Activated naive CD8-positive, alpha-beta T cell treated with anti-CD3 and anti-CD28 coated beads, Interleukin-2, amount 50 U/mL, for 24 hours (primary cell): ENCODE measurements at places on chromosomes 11 and 22.

DNA sequence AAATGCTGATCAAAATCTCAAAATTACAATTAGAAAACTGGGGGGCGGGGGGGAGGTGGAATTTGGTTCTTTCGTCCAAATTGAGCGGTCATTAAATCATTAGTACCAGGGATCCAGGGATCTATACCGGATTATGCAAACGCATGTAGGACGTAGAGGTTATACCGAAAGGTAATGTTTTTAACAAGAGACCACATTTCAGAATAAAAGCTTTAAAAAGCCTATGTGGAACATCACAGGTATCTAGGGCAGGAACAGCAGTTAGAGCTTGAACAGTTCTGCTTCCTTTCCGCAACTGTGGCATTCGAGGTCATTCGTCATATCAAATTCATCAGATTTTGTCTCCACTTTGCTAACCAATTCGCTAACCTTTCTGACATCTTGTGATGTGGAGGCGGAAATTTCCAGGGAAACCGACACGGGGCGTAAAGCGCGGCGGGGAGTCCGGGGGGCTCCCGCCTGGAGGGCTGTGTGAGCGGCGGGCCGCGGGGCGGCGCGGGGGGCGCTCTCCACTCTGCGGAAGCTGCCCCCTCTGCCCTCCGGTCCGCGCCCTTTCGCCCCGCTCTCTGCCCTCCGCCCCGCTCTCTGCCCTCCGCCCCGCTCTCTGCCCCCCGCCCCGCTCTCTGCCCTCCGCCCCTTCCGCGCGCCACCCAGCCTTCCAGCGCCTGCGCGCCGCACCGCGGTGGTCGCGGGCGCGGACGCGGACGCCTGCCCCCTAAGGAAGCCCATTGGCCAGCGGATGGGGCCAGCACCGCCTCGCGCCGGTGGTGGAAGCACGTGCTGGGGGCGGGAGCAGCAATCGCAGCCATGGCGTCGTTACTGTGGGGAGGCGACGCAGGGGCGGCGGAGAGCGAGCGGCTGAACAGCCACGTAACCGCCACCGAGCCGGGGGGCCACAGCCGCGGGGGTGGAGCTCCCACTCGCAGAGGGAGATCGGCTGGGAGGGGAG lies at the start of gene DDX25:
Gene DDX25 (plus strand): TSS at position 798 of the 949 bp plus-strand sequence. CDS start 10 bp downstream, at position 808.
- DNase-seq: peak; percentile 39

- no peak for DNase-seq
These were observed 79.0 kb downstream of the AASDHPPT start for GRCh38 chr11:106156290-106156937.

DNA sequence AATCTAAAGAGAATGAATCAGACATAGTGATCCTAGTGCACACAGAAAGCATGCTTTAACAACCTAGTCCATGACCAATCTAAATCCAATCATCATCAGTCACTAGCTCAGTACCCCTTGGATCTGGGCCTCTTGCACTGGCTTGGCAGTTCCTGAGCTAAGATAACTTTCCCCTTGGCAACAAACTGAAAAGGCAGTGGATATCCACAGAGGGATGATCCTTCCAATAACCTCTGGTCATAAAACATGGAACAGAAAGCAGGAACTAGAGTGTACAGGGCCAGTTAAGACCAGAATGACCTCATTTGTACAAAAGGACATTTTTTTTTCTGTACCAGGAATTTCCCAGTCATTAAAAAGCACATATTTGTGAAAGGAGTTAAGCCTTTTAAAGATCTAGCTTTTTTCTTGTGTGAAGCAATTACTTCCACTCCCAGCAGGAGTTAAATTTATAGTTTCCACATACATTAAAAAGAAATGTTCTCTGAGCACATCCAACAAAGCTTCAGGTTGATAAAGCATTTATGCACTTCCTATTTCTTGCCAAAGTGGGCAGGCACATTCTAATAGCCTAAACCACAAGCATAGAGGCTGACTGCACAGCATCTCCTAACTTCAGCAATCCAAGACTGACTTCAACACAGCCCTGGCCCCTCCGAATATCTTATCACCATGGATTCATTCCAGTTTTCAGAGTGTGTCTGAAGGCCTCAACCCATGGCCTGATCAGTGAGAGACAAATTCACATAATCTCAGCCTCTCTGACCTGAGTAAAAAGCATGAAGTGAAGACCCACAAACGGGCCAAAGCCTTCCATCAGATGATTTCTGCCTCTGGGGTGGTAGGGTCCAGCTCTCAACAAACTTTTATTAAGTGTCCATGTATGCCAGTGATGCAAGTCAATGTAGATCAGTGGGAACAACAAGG lies 29.9 kb downstream of the GUCY1A2 start:
- DNase-seq: no peak

GRCh38 chr11:1049911-1050580 lies 13.5 kb upstream of the MUC6 start:
- DNase-seq: no peak

DNA sequence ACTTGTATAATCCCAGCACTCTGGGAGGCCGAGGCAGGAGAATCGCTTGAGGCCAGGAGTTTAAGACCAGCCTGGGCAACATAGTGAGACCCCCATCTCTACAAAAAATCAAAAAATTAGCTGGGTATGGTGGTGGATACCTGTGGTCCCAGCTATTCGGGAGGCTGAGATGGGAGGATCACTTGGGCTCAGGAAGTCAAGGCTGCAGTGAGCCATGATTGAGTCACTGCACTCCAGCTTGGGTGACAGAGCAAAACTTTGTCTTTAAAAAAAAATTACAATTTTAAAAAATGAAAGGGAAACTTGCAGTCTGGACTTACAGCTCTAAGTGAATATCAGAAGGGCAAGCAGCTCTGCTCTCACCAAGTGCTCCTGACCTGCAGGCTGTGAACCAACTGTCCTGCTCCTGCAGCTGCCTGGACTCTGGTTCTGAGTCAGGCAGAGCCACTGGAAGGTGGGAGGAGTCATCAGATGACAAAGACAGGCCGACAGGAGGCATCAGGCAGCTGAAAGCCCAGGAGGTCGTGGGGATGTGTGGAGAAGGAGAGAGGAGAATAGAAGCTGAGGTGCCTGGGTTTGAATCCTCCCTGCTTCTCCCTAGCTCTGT lies 9.6 kb downstream of the SMTNL1 start:
- DNase-seq: no peak

DNA sequence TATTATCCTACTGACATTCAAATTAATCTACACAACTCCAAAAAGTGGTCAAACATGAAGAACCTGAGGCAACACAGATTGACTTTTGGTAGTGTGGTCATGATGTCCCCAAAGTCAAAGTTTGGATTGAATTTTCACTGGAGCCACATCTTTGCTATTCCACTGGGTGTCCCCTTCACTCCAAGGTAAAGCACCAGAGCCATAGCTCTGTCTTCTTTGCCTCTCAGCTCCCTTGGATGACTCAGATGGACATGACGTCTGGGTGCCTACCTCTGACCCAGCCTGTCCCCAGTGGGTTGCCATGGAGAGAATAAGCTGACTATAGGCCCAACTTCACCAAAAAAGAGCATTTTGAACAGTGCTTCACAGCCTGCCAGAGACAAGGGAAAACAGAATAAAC lies 57.4 kb upstream of the ARHGAP42 start:
- no peak for DNase-seq

DNA sequence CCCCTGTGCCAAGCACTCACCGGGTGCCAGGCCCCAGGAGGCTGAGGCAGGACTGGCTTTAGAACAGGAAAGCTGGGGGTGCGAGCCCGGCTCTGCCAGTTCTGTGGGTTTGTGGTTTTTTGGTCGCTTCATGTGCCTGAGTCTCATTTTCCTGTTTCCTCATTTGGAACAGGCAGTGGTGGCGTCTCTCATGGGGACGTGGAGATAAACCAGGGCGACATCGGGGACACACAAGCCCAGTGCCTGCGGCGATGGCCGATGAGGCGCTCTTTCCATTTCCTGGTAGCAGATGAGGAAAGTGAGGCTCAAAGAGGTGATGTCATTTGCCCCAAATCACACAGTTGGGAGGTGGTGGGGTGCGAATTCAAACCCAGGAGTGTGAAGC lies 20.8 kb upstream of the CHKA start:
- DNase-seq: peak; percentile 75

DNA sequence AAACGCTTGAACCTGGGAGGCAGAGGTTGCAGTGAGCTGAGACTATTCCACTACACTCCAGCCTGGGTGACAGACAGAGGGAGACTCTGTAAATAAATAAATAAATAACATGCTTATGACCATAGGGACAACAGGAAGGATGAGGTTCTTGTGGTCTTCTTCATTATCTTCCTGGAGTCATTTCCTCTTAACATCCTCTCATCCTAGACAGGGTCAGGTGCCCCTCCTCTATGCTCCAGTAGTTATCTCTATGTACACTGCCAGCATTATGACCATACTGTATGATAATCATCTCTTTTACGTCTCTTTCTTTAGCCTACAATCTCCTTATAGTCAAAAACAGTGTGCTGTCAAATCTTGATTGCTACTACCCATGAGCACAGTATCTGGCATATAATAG lies 17.7 kb downstream of the RAB30 start:
- DNase-seq: no peak

DNA sequence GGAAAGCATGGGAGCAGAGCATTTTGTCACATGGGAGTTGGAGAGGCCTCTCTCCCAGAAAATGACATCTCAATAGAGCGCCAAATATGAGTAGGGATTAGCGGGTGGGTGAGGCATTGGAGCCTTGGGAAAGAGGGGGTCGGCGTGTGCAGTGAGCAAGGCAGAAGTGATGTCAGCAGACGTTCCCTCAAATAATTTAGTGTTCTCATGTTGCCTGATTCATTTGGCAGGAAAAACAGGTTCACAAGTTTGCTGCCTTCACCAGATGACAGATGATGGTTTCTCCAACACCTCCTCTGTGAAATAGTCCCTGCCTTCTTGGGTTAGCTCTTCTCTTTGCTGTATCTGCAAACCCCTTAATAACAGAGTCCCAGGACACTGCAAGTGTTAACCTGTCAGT lies 118.5 kb upstream of the ARHGAP20 start:
- no peak for DNase-seq

DNA sequence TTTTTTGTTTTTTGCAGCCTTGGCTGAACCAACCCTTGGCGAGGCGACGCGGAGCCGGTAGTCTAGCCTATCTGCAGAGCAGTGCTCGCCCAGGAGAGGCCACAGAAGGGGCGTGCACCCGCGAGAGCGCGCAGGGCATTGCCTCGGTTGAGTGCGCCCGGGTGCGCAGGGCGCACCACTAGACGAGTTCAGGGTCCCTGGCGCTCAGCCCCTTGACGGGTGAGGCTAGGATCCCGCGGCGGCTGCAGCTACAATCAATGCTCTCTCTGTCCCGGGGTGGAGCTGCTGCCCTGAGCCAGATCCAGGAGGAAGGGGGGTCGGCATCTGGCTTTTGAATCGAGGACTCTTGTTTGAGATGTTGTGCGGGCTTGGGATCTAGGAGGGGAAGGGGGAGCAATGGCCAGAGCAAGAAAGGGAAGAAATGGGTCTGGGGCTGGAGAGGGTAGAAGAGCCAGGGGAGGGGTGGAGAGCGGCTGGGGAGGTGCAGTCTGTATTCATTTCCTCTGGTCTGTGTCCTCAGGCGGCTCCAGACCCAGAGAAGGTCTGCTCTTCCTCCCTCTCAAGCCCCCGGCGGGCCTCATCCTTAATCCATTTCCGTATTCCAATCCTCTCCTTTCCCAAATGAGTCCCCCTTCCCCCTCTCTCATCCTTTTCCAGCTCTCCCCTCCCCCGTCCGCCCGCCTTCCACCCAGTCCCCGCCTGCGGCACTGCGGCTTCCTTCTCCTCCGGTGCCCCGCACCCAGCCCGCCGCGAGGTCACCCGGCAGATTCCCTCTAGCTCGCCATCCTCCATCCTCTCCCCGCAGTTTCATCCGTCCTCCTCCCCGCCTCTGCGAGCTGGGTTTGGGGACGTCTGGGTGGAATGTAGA lies 797 bp downstream of the THY1 start:
- DNase-seq: no peak

GRCh38 chr11:64564947-64565889 lies 25.8 kb upstream of the SLC22A12 start:
- no peak for DNase-seq

- no peak for DNase-seq
These were observed 20.5 kb downstream of the MRE11 start for GRCh38 chr11:94472916-94473799.

GRCh38 chr11:45475173-45475572 lies 189.0 kb upstream of the SYT13 start:
- no peak for DNase-seq

DNA sequence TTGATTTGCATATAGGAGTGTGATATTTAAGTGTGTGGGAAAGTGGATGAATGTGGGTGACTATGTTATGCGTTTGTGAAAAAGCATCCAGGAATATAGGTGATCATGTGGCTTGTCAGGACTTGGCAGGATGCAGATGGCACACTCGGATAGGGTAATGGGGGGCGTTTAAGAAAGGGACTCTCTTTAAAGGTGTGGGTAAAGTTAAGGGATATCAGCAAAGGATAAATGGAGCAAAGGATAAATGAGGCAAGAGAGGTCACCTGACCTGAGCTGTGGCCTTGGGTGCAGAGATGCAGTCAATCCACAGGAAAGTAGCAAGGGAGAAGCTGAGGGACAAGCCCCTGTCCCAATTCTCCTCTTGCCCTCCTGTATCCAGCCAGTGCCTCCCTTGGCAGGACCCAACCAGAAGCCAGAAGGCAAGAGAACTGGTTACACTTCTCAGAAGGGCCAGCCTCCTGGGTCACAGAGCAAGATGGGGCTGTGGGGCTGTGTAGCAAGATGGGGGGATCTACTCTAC lies 47.5 kb upstream of the GRAMD1B start:
- peak; percentile 16 for DNase-seq

- no peak for DNase-seq
These were observed 58.7 kb upstream of the PRODH start for GRCh38 chr22:18994701-18995326.
